Activated T-cell treated with anti-CD3 and anti-CD28 coated beads, Interleukin-2, amount 50 U/mL, for 1 hour (primary cell): ENCODE measurements at places on chromosomes 1 and 21.
A peak's percentile ranks its signal among the peaks of the same experiment; 100 is the strongest.

DNA sequence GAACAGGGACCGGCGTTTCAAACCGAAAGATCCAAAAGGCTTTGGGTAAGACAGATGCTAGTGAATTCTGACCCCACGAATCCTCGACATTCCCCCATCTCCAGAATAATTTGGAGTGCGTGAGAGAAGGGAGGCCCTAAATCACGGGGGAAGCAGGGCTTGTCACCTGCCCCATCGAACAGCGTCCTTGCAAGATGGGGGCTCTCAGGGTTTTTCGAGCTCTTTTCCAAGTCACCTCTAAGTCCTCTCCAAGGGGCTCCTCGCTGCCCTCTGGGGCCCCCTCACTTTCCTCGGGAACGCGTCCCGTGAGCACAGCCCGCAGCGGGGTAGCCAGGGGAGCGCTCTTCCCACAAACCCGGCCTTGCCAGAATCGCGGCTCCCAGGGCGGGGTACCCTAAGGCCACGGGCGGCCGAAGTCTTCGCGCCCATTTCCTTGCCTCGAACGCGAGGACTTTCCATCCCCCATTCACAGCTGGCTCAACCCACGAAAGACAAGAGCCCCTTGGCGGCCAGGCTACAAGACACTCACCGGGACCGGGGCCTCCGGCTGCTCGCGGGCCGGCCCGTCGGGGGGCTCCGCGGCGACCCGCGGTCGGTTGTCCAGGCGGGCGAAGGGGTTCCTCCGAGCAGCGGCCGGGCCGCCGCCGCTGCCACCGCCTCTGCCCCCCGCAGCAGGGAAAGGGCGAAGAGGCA lies 546 bp downstream of the DONSON start:
- no peak for DNase-seq

DNA sequence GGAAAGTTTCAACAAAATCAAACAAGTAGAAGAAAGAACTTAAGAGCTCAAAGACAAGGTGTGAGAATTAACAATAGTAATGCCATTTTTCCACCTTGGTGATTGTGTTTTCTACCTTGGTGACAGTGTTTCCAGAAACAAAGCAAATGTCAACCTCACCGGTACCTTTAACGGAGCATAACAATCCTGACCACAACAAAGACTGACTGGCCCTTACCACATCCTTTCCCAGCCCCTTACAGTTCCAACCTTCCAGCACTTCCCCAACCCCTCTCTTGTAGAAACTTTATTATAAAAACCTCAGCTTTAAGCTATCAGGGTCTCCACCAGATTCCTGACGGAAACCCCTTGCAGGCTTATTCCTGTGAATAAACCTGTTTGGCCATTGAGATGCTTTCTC lies 16.7 kb downstream of the STYXL2 start:
- DNase-seq, result no peak

DNA sequence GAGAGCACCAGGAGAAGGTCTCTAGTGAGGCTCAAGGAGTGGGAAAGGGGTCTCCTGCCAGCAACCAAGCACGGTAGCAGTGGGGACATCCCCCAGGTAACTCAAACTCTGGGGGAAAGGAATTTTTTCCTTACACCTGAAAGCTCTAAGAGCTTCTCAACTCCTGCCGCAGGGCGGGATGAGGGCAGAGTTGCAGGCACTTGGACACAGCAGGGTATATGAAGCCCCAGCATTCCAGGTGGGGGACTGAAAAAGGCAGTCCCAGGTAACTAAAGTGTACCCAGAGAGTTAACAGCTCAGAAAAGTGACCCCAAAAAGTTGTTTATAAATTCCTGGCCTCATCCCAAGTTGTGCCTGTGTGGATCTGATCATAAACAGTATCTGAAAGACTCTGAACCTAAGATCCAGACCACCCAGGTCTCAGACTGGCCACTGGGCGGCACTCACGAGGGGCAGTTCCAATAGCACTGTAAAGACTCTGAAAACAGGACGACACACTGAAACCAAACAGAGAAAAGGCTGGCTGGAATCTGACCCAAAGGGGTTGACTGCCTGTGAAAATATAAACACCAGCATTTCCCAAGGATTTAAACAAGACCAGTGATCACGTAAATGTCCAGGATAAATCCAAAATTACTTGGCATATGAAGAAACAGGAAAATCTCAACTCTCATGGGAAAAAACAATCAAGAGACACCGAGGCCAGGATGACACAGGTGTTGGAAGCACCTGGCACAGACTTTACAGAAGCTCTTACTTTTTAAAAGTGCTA lies 47.5 kb downstream of the HSF2BP start:
- DNase-seq, result no peak

DNA sequence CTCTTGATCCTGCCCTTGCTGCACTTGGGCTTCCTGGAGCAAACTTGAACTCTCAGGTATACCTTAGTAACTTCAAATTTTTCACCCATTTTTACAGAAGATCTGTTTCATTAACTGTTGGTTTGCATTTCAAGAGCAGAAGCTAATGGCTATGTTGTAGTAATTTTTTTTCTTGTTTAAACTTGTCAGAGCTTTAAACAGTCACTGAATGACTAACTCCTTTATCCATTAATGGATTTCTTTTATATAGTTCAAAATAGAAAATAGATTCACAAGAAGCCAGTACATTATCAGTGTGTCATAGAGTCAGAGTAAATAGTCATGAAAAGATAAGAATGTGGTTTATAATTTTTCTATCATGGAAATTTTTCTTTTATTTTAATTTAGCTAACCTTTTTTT lies 13.6 kb downstream of the SRSF11 start:
- no peak for DNase-seq

DNA sequence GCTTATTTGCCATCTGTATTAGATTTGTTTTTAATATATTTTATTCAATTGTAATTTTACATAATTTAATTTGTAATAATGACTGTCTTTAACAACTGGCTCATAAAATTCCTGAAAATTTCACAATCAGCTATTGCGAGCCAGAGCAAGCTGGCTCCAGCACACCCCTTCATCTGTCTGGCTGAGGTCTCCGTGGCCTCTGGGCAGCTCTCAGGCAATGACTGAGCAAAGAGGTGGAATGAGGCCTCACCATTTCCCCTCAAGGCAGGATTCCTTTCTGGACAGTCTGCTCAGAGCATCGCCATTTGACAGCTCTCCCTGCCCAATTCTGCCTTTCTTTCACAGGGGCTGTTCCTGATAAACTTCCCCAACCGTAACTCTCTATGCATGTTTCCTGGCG lies 5.8 kb upstream of the KANK4 start:
- DNase-seq, result no peak

DNA sequence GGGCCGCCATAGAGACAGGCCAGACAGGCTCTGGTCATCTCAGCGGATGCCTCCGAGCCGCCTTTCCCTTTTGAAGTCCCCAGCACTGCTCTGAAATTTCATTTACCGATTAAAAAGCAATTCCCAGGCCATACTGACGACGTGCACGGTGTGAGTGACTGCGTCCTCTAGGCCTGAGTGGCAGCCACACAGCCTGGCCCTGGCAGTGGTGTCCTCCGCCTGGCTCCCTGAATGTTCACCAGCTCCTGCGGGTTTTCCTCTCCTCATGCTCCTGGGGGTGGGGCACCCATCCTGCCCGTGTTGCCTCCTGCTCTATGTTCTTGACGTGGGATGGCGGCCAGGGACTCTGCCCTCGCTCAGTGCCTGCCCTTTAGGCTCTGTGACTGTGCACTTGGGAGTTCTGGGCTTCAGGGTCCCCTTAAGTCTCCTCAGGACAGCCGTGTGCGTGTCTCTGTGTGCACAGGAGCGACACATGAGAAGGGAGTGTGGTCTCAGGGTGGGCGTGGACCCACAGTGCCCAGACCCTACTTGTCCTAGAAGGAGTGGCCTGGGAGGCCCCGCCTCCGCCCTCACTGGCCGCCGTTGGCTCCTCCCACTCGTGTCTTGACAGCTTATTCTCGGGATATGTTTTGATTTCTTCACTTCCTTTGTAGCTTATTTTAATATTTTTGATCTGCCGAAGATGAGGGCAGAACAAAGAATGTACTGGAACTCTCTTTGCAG lies 3.6 kb downstream of the SKI start:
- DNase-seq, result peak; percentile 82

DNA sequence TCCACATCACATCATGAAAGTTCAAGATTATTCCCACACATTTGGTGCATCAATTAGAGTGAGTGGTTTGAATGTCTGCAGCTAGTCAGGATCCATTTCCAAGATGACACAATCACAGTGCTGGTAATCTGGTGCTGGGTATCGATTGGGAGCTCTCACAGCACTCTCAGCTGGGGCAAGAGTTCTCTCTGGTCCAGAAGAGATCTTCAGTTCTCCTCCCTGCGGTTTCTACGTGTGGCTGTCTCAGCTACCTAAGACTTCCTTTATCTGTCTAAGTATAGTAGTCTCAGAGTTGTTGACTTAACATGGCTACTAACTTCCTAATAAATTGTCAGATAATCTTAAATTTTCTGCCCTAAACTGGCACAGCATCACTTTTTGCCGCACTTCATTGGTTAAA lies 358.0 kb upstream of the BRINP3 start:
- no peak for DNase-seq

DNA sequence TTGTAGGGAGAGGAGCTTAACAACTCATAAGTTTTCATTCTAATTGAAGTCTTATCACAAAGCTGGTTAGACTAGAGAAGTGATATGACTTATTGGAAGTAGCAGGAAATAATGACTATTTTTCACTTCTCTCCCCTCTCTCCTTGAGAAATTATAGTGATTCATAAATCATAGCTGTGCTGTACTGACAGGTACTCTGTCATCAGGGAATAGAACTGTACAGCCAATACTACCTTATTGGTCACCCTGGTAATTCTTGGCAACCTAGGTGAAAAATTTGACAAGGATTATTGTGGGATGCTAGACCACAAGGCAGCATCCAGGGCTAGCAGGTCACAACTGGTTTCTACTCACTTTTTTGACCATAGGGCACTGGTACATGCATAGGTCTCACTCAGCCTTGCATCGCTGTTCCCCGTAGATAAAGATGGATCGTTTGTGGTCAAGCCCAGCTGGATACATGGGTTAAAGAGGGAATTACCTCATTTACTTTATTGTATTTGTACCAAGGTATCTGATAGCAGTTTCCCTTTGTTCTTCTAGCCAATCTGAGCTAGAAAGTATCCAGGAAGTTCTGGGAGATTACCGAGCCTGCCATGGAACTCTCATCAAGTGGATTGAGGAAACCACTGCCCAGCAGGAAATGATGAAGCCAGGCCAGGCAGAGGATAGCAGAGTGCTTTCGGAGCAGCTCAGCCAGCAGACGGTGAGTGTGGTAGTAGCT lies 113.6 kb downstream of the MACF1 start:
- DNase-seq, result no peak

GRCh38 chr1:28887835-28888682 lies 26.3 kb upstream of the EPB41 start:
- DNase-seq, result peak; percentile 25

GRCh38 chr1:167198518-167199133 lies 22.1 kb upstream of the POU2F1 start:
- no peak for DNase-seq

GRCh38 chr1:75980972-75981897 lies 49.0 kb upstream of the ASB17 start:
- DNase-seq, result no peak

DNA sequence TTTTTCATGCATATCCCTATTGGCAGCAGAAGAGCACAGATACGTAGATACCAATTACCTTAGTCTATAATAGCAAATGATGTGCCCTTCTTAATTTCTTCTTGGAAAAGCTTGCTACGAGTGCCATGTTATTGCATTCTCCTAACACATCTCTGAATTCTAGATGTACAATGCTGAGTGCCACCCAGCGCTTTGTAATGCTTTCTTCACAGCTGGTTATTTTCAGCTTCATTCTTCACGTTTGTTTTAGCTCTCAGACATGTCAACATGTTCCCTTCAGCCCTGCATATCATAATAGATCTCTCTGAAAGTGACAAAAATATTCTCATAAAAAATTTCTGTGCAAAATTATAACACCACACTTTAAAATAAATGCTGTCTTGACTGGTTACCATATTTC lies 981.2 kb downstream of the TTLL7 start:
- no peak for DNase-seq

DNA sequence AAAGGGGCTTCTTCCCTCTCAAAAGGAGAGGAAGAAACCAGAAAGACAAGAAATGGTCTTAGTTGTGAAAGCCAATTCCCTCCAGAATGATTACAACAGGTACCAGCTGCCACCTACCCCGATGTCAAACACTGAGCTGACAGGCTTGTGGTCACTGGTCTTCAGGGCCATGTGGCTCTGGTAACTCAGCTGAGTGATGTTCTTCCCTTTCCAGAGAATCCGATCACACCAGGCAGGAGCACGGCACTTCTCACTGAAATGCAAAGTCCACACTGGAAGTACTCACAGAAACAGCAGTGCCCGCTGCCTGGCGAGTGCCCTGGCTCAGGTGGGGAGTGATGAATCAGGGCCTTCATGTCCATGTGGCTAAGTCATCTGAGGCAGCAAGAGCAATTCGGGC lies 18.7 kb upstream of the MTF1 start:
- DNase-seq, result no peak

DNA sequence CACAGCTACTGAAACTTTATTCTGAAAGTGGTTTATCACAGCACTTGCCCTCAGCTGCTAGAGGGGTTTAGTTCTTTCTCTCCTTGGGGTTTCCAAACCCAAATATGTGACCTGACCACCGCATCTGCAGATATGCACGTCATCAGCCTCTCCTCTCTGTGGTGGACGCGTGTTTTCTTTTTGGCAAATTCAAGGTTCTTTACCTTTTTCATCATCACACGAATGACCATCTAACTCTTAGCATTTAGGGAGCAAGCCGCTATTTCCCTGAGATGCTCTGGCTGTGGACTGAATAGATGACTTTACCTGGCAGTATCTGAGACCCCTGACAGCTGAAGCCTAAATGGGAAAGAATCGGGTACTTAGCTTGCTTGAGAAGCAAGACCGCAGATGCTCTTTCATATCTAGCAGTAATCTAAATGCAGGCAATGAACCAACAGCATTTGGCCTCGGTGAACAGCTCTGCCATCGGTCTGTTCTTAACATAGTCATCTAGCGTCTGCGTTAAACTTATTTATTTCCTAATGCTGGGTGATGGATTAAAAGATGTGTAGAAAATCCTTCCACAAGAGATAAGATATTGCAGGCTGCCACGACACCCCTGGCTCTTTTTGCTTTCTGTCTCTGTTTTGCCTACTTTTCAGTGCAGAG lies 463.4 kb downstream of the CAMTA1 start:
- DNase-seq, result no peak

DNA sequence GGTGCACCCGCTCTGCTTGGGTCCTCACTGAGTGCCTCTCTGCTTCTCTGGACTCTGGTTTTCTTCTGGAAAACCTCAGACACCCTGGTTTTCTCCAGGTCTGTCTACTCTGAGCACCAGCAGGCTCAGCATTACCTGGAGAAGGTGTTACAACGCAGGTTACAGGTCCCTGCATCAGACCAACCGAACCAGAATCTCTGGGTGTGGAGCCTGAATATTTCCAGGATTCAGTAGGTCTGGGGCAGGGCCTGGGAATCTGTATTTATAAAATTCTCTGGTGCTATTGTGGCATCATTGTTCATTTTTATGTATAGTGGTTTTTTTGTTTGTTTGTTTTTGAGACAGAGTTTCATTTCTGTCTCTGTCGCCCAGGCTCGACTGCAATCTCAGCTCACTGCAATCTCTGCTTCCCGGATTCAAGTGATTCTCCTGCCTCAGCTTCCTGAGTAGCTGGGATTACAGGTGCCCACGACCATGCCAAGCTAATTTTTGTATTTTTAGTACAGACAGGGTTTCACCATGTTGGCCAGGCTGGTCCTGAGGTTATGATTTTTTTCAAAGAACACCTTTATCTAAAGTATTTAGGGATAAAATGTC lies 1.5 kb upstream of the SLC30A2 start:
- no peak for DNase-seq
